RWPE1 (cell line): ENCODE measurements at places on chromosomes 1 and 21.

DNA sequence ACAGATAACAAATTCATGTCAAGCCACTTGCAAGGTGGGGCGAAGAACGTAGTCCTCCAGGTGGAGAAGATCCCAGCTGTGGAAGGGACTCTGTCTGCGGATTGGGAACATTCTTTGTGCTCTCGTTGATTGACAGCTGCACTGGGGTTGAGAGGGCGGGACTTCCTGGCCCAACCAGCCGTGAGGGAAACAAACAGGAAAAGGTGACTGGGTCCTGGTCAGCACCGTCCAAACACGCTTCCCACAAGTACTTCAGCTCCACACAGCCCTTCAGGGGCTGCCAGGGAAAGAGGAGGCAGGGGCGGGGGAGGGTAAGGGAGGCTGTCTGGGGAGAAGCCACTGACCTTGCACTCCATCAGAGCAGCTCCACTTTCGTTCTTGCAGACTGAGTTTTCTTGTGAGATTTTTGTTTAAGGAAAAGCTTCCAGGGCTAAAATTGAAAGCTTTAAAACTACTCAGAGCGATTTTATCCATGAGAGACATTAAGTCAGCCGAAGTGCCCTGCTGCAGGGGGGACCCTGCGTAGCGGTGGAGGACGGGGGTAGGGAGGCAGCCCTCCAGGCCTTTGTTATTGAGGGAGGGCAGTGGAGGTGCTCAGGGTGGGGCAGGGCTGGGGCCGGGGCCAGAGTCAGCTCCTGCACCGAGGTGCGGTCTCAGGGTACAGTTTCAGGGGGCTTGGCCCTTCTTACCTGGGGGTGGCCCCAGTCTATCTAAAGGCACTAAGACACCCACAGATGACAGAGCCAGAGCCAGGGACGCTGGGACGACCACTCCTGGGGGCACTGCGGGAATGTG is 21.6 kb upstream of the STUM start:
- DNase-seq, result peak; percentile 41

GRCh38 chr1:162498496-162498810 is 835 bp downstream of the UHMK1 start:
- no peak for DNase-seq

- DNase-seq, result no peak
These were observed 14.7 kb downstream of the NIBAN1 start for GRCh38 chr1:184959626-184960025.

DNA sequence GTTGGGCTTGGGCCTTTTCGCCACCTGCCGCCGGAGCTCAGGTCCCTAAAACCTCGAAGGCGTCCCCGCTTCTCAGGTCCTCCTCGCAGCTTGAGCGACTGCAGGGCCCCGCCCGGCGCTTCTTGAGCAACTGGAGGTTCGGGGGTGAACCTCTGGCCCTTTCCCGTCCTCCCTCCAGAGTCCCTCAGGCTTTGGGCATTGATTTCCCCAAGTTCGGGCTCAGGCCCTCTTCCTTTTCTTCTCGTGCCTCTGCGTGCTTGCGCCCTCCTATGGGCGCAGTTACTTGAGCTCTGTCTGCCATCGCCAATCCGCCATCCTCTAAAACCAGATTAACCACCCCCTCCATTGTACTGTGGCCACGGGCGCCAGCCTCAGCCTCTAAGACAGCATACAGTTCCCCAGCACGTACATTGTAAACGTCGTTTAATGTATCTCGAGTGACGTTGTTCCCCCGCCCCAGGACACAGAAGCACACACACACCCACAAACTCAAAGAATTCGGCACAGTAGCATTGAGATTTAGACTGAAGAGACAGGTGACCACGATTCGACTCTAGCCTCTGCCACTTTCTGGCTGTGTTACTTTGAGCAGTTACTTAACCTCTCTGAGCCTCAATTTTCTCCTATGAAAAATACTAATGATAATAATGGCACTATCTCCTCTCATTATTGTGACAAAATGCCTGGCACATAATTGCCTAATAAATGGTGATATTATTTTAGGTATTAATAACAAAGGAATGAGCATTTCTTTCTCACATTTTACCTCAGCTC is 22.6 kb downstream of the BTG2 start:
- peak; percentile 69 for DNase-seq

DNA sequence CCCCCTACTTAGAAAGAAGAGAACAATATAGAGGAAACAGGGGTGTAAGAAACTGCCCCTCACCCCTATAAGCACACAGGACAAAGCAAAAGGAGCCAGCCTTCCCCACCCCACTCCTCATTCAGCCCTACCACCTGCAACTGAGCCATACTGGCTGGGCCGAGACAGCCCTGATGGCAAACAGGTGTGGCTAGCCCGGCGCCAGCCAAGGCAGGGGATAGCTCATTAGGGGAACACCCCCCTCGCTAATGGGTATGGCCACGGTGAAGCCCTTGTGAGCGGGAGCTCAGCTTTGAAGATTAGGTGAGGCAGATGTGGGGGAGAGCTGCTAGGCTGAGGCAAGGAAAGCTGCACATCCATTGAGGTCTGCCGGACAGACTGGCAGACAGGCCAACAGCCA is 65.5 kb downstream of the ERI3 start:
- DNase-seq, result no peak

GRCh38 chr1:1895060-1895418 is 4.2 kb upstream of the GNB1 start:
- no peak for DNase-seq

DNA sequence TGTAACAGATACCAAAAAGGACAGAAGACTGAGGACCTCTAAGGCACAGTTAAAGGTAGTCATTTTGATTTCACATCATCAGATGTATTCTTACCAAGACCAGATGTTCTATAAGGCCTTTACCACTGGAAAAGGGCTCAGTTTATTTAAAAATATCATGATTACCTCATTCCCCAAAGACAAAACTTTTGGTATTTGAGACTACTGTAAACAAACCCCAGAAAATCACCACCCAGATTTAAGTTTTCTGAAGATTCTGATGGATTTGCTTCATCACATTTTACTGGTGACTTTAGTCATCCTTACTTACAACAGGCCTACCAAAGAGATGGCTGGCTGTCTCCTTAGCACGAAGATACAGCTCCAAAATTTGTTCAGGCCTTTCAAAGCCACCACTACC is 8.3 kb downstream of the ENAH start:
- DNase-seq, result no peak

GRCh38 chr1:207691841-207692240 is 46.9 kb downstream of the CR1L start:
- no peak for DNase-seq

DNA sequence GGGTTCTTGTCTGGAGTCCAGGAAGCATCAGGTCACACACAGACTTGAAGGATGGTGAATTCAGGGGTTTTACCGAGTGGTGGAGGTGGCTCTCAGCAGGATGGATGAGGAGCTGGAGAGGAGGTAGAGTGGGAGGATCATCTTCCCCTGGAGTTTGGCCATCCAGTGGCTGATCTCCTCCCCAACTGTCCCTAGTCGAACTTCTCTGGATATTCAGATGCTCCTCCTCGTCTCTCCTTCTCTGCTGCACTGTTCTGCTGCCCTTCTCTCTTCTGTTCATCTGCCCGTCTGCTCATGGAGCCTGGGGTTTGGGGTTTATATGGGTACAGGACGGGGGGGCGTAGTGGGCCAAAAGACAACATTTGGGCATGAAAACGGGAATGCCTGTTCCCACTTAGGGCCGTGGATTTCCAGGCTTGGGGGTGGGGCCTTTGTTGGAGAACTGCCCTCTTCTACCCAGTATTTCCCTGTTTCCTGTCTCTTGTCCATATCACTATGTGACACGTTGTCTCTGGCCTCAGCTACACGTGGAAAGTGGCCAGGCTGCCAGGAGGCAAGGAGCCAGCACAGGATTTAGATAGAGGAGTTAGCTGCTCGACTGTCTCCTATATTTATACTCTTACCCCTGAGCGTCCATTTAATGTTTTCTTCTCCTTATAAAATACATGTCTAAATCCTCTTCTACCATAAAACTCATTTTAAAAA is 76.7 kb downstream of the SIPA1L2 start:
- DNase-seq, result no peak
